ENCODE measurements at places on chromosomes 12 and 14.

DNA sequence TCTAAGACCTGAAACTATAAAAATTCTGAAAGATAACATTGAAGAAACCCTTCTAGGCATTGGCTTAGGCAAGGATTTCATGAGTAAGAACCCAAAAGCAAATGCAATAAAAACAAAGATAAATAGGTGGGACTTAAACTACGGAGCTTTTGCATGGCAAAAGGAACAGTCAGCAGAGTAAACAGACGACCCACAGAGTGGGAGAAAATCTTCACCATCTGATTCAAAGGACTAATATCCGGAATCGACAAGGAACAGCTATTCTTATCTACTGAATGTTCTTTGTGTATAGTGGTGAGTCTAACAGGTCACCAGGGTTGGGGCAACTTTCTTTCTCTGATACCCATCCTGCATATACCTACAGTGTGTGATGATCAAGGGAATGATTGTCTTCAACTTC, 198.6 kb downstream of the CCDC91 start:
- no peak for DNase-seq

- DNase-seq = no peak
Observed at GRCh38 chr12:58369576-58369975, 428.2 kb downstream of the ATP23 start.

- no peak for DNase-seq
Observed at GRCh38 chr12:15225136-15225862, 4.1 kb upstream of the RERG start.

DNA sequence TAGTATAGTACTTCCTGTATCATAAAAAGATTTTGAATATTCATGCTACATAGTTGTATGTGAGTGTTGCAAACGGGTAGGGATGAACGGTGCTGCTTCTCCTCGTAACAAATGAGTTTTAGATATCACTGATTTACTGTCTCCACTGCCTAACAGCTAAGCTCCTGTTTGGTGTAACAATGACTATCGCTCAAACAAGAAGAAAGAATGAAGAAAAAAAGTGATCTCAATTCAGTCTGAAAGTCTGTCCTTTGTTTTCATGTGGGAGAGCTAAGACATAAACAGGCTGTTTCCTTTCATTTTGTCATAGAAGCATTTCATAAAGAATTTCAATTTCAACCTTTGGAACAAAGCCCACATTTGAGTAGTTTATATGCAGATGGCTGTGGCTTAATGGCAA, 26.1 kb upstream of the RTRAF start:
- no peak for DNase-seq

DNA sequence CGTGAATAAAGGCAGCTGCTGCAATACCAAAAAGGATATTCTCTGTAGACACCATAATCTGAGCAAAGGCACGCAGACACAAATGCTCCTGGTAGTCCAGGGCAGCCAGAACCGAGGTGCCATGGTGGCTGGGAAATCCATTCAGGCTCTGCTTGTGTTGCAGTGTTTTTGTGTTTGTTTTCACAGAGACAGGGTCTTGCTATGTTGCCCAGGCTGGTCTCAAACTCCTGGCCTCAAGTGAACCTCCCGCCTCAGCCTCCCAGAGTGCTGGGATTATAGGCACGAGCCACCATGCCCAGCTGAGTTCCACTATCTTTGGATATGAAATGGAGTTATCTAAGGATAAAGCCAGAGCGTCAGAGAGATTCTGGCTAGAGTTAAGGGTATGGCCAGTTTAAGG, 39.8 kb downstream of the DCAF4 start:
- no peak for DNase-seq

DNA sequence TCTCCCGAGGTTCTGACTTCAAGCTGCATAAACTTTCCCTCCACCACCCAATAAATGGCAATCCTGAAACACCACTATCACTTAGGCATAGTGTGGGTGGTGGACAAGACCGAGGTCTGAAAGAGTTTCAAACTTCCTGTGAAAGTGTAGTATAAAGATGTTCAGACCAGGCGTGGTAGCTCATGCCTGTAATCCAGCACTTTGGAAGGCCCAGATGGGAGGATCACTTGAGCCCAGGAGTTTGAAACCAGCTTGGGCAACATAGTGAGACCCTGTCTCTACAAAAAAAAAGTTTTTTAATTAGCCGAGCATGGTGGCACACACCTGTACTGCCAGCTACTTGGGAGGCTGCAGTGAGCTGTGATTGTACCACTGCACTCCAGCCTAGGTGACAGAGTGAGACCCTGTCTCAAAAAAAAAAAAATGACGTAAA, 61.9 kb downstream of the CCDC92 start:
- no peak for DNase-seq

- no peak for DNase-seq
Observed at GRCh38 chr12:52579468-52580465, 6.1 kb upstream of the KRT74 start.

- no peak for DNase-seq
Observed at GRCh38 chr14:20587489-20588154, at the start of gene RNASE11. RNASE11 (minus strand) TSS chr14:20588001.

DNA sequence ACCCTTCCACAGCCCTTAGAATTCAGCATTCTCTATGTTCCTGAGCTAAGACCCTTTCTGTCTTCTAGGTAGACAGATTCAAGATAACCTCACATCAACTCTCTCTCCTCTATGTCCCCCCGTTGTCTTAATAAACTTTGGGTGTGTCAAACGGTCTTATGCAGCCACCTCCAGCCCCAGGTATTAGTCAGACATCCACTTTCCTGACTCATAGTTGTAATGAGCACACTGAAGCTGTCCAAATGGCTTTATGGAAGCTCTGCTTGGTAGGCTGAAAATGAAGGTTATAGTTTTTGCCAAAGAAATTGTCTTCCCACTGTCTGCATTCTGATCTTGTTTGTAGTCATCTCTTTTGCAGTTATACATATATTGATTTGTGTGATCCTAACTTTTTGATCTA, 482.0 kb downstream of the RMST start:
- DNase-seq = no peak

GRCh38 chr14:67643713-67644112, 24.0 kb downstream of the ARG2 start:
- no peak for DNase-seq

DNA sequence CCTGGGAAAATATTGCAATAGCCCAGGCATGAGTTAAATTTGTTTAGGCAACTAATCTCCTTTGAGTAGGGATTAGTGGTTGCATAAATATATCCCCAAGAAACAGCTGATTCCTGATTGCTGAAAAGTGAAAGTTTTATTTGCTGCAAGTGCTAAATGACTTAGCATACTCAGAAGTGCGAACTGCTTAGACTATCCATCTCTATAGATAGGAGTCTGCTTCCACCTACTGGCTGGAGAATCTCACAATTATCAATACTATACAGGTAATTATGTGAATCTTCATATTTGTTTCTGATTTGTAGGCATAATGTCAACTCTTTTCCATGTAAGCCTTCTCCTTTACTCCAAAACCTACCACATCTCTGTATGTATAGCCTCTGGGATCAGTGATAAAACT, 12.0 kb upstream of the SLCO1B3 start:
- no peak for DNase-seq

DNA sequence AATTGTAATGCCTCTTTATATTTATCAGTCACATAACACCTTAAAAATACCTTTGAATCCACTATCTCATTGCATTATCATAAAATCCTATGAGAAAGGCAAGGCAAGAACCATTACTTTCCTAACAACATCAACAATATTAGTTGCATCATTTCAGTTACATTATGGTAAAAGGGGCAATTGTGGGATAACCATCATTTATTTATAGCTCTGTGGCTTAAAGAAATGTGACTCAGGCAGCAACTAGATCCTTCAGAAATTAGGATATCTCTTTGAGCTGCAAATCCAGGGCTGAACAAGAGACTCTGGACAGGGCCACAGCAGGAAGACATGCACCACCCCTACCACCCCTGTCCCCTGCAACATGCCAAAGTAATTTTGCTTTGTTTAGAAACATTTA, 36.4 kb downstream of the EPS8 start:
- no peak for DNase-seq

DNA sequence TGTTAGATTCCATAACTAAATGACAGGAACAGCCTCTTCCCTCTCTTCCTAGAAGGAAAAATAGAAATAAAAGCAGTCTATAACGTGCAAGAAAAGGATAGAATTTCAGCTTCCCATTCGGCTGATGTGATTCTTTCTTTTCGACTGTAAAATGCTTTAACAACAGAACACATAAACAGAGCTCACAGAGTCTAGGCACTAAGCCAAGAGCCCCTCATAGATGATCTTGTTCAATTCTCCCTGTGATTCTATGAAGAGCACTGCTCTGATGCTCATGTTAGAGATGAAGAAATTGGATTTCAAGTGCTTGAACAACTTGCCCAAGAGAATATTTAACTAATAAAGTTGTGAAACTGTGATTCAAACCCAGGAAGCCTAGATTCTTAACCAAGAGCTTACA, 232.7 kb downstream of the RPAP3 start:
- DNase-seq = no peak

- no peak for DNase-seq
Observed at GRCh38 chr14:85481471-85481870, 48.5 kb upstream of the FLRT2 start.

- DNase-seq = no peak
Observed at GRCh38 chr14:63673886-63674497, 32.3 kb upstream of the WDR89 start.

DNA sequence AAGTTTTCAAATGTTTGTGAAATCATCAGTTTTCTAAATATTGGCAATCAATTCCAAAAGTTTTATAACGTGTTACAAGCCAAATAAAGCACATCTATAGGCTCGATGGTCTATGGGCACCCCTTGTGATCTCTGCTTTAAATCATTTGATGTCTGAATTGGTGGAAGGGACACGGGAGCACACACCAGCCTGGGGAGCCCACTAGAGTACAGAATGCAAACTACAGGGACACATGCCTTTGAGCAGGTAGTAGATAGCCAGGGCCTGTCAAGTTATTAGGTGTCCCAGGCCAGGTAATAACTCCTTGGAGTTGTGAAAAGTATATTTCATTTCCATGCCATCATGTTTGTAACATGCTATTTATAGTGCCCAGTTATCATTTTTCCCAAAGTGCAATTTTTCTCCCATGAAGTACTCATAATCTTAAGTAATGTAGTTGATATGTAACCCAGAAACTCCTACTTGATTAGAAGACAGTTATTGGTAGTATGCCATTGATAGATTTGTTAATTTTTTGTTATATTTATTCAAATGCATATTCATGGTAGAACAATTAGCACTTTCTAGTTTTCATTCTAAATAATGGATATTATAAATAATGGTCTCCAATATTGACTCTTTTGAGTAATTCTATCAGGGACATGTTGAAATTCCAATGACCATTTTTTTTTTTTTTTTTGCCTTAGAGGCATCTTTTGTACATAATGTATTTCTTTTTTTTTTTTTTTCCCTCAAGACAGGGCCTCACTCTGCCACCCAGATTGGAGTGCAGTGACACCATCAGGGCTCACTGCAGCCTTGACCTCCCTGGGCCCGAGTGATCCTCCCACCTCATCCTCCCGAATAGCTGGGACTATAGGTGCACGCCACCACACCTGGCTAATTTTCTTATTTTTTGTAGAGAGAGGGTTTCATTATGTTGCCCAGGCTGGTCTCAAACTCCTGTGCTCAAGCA, 96.9 kb upstream of the FGD4 start:
- DNase-seq = no peak

GRCh38 chr12:116153113-116153512, 124.4 kb downstream of the MED13L start:
- no peak for DNase-seq

GRCh38 chr14:26414926-26415325, 182.9 kb downstream of the NOVA1 start:
- DNase-seq = no peak

DNA sequence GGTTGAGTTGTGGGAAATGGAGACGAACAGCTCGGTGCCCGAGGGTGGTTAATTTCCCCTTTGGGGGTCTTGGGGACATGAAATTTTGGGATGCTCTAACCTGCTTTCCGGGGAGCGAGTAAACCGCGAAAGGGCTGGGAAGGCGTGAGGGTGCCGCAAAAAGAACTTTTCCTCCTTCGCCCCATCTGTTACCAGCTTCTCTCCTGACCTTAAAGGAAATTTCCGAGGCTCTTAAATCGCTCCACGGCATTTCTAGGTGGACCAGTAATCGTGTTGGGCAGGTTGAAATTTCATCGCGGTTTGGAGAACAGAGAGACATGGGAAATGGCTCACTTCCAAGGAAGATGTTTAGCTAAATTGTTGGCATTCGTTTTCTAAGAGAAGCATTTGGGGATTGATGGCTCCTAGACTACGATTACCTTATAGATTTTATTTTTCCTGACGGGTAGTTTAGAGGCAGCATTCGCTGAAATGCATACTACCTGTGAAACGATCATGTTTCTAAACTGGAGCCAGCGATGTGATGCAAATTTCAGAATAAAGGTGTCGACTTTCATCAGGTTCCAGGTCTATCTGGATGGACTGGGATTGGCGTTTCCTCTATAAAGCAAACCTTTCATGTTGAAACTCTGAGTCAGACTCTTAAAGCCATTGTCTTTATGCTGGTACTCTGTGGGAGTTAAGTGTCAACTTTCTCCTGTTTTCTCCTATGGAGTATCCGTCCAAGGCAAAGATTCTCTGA, 414.5 kb downstream of the PCNX1 start:
- no peak for DNase-seq

GRCh38 chr14:32938719-32939253, at the start of gene NPAS3:
NPAS3 (plus strand) TSS chr14:32938879.
- peak; percentile 42 for DNase-seq

- DNase-seq = no peak
Observed at GRCh38 chr12:93773122-93773871, 96.1 kb downstream of the CRADD start.

GRCh38 chr12:56261503-56262232, 3.5 kb upstream of the ANKRD52 start:
- DNase-seq = no peak

- DNase-seq = peak; percentile 65
Observed at GRCh38 chr12:116366456-116366776, 88.9 kb upstream of the MED13L start.

- no peak for DNase-seq
Observed at GRCh38 chr14:62179367-62180018, 417.3 kb downstream of the SNAPC1 start.

DNA sequence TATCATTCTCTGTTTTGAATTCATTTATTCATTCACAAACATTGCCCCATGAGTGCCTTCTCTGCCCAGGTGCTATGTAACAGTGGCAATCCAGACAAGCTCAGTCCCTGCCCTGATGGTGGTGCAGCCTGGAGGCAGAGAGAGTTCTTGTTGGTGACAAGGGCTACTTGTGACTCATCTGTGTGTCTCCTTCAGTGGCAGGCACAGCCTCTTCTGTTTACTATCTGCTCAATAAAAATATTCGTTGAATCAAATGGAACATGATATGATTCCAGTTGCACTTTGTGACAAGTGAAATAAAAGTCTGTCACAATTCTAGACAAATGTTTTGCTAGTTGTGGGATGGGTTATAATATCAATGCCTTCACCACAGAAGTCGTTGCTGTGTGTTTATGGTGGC, 20.6 kb upstream of the CPM start:
- DNase-seq = no peak

GRCh38 chr14:99986396-99986795, 78.8 kb upstream of the EVL start:
- no peak for DNase-seq

- no peak for DNase-seq
Observed at GRCh38 chr12:120725151-120725658, 421 bp upstream of the ACADS start.
